ENCODE measurements at places on chromosomes 7 and 10. TPM values are rescaled to one million over a fixed set of nuclear protein-coding genes. Genes with fewer than 3 reads are reported as not detected.

Gene A1CF
- not detected for total RNA-seq

DNA sequence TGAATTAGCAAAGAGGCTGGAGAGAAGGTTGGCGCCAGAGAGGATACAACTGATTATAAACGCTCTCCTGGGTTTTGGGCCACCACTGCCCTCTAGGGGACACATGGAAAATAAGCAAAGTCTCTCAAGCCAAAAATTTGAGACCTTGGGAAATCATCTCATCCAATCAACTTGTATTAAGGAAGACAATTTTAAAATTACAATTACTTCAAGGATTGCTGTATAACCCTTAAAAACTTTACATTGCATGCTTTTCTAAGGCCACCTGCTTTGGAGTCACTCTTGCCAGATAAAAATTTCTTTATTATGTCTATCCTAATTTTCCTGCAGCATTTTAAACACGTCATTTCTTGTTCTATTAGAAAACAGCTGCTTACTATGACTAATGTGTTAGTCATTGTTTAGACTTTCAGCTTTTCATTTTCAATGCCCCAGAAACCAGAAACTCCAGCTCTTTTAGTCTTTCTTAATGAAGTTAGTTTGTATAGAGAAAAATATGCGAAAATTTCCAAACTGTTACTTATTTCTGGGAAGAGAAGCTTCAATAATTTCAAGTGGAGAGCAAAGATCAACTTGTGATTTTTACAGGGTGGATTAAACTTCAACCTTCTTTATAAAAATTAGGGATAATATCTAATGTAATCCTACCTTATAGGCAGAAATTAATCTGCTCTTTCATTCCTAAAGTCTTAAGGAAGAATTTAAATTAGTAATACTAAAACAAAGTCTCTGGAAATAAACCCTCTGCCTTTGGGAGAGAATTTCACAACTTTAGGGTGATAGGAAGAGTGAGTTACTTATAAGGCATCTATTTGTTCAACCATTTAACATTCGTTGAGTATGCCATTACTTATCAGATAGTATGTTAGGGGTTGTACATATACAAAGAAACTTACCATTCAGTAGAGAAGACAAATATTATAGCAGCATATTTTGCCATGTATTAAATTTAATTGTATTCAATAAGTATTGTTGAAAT lies 20.6 kb upstream of the RHOBTB1 start:
- peak; percentile 83 for DNase-seq

DNA sequence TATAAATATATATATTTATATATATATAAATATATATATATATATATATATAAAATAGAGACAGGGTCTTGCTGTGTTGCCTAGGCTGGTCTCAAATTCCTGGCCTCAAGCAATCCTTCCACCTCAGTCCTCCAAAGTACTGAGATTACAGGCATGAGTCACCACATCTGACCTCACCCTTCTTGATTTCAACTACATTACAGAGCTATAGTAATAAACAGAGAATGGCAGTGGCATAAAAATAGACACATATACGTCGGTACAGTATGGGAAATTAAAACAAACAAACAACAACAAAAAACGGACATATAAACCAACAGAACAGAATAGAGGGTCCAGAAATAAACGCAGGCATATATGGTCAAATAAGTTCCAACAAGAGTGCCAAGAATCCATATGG lies 77.6 kb upstream of the PPP1R3A start:
- DNase-seq: no peak

Gene CHST12
- total RNA-seq: 3.7 TPM

GRCh38 chr7:130293521-130293920 lies 560 bp downstream of the CPA4 start:
- no peak for DNase-seq

Gene CLCN1
- total RNA-seq: 0.20 TPM

DNA sequence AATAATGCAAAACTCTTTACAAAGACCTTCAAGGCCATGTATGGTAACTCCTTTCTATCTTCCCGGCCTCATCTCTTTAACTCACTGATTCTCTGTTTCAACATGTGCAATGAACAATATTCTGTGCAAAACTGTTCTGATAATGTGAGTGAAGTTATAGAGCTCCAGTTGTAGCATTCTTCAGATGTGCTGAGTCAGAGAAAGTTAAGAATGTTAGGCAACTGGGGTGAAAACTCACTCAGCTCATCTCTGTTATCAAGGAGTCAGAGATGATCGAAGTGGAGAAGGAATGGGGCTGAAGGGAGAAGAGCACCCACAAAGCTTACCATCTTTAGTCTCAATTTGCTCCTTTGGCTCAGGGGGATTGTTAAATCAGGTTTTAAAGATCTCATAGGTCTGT lies 344.7 kb upstream of the NPSR1 start:
- no peak for DNase-seq

GRCh38 chr7:23622506-23622925 lies 25.3 kb downstream of the CCDC126 start:
- DNase-seq: no peak

Gene NUDT13
- 0.59 TPM for total RNA-seq

DNA sequence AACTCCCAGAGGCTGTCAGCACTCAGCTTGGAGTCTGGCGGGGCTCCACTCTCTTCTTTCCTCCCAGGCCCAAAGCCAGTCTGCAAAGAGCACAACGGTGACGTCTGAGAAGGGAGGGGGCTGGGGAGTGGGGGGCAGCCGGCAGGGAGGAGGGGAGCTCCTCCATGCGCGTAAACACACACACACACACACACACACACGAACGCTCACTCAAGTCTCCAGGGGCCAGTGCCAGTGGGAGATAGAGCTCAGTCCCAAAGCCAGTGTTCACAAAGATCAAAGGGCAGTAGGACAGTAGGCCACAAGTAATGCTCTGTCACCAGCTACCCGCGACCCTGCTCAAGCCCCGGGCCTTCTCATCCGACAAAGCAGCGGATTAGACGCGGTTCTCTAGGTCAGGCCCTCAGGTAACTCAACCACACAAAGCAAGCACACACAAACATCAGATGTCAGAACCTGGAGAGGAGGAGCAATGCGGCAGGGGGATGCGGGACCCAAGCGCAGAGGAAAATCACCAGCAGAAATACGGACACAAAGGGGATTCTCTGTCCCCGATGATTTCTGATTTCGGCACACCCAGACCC lies 19.9 kb downstream of the TCAF1 start:
- peak; percentile 69 for DNase-seq

GRCh38 chr7:85039196-85039923 lies 147.5 kb downstream of the SEMA3D start:
- DNase-seq: no peak

- DNase-seq: peak; percentile 11
These were observed 54.2 kb downstream of the SLC39A12 start for GRCh38 chr10:18005781-18006456.

- no peak for DNase-seq
These were observed 20.8 kb upstream of the OR6B1 start for GRCh38 chr7:143979359-143979758.

Gene ZNF25
- 17.7 TPM for total RNA-seq

DNA sequence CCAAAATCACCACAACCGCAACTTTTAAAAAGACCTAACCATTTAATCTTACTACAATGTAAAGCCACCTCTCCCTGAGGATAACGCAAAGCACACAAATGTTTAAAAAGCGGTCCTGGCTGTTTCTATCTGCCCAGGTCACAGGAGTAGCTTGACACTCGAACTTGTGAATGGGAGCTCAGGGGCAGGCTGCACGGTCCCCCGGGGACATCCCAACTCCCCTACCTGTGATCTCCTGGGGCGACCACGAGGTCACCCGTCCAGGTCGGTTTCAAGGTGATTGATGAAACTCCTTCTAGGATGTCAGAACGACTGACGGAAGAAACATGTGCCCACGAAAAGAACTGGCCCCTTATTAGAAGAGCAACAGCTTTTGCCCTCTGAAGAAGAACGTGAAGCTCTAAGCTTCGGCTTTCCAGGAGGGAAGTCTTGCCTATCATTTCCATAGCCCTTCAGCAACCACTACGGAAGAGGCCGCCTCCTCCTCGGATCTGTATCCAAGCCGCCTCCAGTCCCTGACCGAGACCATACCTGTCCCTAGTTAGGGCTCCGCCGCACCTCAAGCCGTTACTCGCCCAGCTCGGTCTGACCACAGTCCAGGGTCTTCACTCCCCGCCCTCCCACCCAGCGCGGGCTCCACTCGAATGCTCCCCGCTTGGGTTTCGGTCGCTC lies 459 bp downstream of the CYCS start:
- DNase-seq: peak; percentile 37

- DNase-seq: no peak
These were observed 202.6 kb upstream of the SEMA3E start for GRCh38 chr7:83851551-83851950.

Gene RGR
- 1.7 TPM for total RNA-seq
